Activated T-cell treated with anti-CD3 and anti-CD28 coated beads, Interleukin-2, amount 50 U/mL, for 72 hours (primary cell): ENCODE measurements at places on chromosomes 6 and 20. TPM values are rescaled to one million over a fixed set of nuclear protein-coding genes. Genes with fewer than 3 reads are reported as not detected.

DNA sequence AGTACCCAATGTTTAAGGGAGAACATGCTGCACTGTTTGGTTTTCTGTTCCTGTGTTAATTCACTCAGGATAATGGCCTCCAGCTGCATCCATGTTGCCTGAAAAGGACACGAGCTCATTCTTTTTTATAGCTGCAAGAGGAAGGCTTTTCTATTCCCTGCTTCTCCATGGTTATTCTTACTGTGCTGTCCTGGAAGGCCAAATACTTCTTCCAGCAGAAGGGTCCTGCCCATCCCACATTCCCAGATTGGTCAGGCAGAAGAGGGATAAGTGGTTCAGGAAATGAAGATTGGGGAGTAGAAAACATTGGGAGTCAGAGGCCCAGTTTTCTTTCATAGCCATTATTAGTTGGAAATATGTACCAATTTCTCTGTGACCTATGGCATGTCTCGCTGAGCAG, 122.4 kb downstream of the TCP11 start:
- no peak for DNase-seq

DNA sequence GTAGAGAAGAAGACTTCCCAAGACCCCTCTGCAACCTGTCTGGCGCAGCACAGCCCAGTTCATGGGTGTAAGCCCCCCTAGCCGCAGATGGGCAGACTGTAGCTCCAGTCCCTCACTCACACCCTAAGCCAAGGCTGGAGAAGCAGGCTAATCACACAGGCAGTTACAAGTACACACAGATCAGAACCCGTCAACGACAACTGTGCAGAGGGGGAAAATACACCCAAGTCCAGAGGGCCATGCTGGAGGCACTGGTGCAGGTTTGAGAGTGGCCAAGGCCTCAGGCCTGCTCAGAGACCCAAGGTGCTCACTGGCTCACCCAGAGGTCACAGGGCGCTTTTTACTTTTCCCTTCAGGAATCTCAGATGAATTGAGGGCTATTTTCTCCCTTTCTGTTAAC, 106.1 kb downstream of the NOL4L start:
- no peak for DNase-seq

- peak; percentile 54 for DNase-seq
Observed at GRCh38 chr20:63381781-63382431, 20.8 kb upstream of the CHRNA4 start.

GRCh38 chr20:3473944-3474343, 3.1 kb downstream of the ATRN start:
- DNase-seq, result no peak

The PCSK2 gene
- not detected for total RNA-seq

DNA sequence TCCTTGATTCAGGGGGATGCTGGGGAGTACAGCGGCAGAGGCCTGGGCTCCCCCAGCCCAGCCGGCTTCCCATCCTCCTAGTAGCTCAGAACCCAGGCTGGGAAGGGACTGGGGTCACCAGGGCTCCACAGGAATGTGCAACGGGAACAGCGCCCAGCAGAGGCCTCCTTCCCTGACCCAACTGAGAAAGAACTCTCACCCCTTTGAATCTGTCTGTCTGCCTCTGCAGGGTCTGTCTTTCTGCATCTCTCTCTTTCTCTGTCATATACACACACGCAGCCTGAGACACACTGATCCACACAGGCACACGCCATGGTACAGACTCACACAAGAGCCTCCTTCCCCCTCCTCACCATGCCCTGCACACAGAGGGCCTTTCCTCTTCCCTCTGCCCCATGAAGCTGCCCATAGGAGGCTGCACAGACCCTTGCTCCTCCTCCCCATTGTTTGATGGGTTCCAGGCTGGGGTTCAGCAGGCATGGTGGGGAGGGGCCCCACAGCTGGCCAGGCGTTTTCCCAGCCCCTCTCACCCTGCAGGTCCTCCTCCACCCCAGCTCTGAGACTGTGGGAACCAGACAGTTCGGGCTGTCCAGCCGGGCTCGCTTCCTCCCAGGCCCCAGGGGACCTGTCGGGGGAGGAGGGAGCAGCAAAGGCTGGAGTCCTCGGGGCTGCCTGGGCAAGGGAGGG, 2.8 kb downstream of the FOXS1 start:
- no peak for DNase-seq

- no peak for DNase-seq
Observed at GRCh38 chr6:45854149-45854742, 161.4 kb downstream of the CLIC5 start.

The ADGRF1 gene
- not detected for total RNA-seq

GRCh38 chr20:48702455-48702913, 125.3 kb downstream of the PREX1 start:
- DNase-seq, result no peak

DNA sequence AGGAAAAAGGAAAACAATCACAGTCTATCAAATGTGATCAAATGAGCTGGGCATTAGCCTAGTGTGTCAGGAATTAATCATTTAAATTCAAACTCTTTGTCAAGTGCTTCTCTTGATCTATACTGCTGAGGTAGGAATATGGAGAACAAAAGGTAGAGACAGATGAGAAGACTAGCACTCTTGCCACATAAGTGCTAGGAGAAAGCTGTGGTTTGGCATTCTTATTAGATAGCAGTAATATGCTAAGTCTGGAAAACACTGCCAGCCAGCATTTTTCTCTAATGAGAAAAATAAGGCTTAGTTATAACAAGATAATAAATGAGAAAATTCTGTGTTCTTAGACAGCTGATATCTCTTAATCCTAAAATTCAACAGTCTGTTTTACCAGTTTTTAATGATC, 38.9 kb downstream of the ORC3 start:
- DNase-seq, result no peak

- DNase-seq, result no peak
Observed at GRCh38 chr20:62598761-62599194, 43.5 kb upstream of the SLCO4A1 start.

The TSPYL4 gene
- total RNA-seq, result 12.6 TPM

The DYNLT2 gene
- 1.7 TPM for total RNA-seq

The HAO1 gene
- not detected for total RNA-seq

DNA sequence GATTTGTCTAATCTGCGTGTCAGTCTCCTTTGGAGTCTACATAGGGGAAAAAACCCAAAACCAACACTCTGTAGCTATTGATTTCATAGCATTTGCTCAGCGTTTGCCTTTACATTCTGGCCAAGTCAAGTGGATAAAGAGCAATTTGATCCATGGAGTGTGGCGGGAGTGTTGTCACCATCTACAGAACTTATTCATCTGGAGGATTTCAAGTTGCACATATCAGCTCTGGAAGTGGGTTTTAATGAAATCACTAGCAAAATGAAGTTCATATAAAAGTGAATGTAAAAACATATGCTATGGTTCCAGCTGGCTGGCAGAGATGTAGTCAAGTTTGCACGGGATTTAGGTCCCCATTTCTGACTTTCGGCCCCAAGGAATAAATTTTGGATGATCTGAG, 219.7 kb upstream of the SUPT3H start:
- no peak for DNase-seq

- no peak for DNase-seq
Observed at GRCh38 chr6:25715794-25716193, 38.7 kb upstream of the SLC17A4 start.

DNA sequence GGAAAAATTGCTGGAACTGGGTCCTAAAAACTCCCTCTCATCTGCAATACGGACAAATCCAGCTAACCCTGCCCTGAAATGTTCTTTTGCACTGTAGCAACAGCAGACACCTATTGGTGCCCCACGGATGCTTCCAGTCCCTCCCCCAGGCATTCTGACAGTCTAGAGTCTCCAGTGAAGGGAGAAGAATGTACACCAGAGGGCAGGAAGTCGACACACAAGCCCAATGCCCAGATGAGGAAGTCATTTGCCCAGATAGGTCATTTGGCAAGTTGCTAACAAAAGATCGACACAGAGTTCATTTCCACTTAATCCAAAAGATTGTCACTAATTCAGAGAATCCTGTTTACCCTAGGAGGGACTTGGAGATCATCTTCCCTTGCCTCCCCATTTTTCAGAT, 293.0 kb upstream of the PRDM1 start:
- no peak for DNase-seq

DNA sequence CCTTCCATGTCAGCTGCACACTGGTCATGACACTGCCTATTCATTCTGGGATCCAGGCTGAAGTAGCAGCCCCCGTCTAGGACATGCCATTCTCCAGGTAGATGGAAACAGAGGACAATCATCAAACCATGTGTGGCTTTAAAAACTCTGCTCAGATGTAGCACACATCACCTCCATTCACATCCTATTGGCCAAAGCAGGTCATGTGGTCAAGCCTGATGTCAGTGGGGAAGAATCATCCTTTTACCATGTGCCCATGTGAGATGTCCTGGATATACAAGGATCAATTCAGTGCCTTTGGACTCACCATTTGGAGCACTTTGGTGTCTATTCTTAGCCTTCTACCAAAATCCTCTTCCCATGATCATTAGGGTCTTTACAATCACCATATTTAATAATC, 99.5 kb downstream of the CDC5L start:
- DNase-seq, result no peak

The TSBP1 gene
- total RNA-seq, result not detected

GRCh38 chr6:42820512-42821340, 38.9 kb downstream of the BICRAL start:
- DNase-seq, result no peak

GRCh38 chr20:38109591-38110524, 55.2 kb downstream of the TGM2 start:
- no peak for DNase-seq

DNA sequence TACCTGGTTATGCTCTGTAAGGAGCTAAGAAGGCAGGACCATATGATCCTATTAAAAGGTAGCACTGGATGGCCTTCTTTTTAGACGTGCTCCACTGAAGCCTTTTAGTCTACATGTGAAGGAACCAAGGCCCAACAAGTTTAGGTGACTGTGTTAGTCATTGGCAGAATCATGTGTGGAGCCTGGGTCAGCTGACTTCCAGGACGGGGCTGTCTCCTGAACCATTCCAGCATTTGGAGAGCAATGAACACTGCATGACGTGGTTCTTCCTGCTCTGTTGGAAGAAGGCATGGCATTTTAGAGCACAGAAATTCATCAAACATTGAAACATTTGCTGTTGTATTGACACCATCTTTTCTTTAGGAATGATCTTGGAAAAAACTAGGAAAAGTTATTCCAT, 87.8 kb upstream of the TIAM2 start:
- DNase-seq, result no peak

The PKIG gene
- 10.3 TPM for total RNA-seq

- no peak for DNase-seq
Observed at GRCh38 chr6:119197271-119197670, 118.8 kb upstream of the FAM184A start.

The FAM209A gene
- 2.2 TPM for total RNA-seq

GRCh38 chr20:13644010-13644409, 5.3 kb upstream of the TASP1 start:
- DNase-seq, result no peak

DNA sequence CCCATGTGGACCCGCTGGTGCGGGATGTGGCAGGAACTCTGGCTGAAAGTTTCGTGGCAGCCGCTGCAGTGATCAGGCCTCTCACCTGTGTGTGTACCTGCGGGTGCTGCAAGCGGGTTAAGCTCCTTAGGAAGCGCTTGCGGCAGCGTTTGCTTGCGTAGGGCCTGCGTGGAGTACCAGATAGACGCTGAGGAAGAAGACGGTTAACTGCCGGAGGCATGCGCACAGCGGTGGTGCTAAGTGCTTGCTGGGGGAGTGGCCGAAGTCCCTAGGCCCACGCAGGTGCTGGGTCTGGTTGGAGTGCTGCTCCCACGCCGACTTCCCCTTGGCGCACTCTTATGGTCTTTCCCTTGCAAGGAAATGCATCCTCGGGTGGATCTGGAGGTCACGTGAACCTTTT, 23.0 kb downstream of the ZSCAN31 start:
- no peak for DNase-seq

DNA sequence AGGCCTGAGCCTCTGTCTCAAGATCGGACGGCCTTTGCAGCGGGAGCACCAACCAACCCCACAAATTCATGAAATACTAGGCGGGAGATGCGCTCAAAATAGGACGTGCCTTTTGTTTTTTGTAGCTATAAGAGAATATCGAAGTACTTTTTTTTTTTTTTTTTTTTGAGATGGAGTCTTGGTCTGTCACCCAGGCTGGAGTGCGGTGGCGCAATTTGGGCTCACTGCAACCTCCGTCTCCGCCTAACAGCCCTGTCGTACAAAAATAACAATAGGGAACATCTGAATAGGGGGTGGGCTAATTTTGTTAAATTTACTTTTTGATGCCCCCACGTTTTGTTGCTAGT, 5.9 kb upstream of the TUBB2A start:
- DNase-seq, result no peak

- DNase-seq, result no peak
Observed at GRCh38 chr6:17390276-17390675, 3.1 kb upstream of the CAP2 start.

GRCh38 chr6:159313018-159313417, 143.8 kb downstream of the FNDC1 start:
- no peak for DNase-seq

DNA sequence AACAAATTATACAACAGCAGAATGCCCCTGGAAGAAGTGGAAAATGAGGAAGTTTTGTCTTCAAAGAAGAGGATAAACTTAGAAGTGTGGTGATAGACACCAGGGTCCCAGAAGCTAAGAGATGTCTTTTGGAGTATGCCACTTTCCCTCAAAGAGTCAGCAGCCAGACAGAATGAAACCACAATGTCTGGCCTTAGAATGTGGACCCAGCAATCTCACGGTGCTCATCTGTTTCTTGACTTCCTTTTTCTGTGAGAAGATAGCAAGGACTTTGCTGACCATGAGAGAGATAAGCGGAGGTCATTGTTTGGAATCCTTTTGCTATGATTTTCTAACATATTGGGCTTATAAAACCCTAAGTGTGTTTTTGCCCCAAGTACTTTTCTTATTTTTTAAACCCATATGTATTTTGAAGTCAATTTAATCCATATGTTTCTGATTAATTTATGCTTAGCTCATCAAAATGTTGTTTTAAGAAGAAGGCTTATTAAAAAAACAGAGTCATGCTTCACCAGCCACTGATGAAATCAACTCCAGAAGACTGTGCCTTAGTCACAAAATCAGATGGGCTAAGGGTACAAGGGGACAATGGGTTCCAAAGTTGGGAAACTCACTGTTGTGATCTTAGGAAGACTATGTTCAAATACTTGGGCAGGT, 451.2 kb upstream of the JAG1 start:
- DNase-seq, result no peak

GRCh38 chr6:38836585-38836984, 121.5 kb downstream of the DNAH8 start:
- no peak for DNase-seq

- no peak for DNase-seq
Observed at GRCh38 chr20:44180814-44181213, 6.2 kb downstream of the JPH2 start.

DNA sequence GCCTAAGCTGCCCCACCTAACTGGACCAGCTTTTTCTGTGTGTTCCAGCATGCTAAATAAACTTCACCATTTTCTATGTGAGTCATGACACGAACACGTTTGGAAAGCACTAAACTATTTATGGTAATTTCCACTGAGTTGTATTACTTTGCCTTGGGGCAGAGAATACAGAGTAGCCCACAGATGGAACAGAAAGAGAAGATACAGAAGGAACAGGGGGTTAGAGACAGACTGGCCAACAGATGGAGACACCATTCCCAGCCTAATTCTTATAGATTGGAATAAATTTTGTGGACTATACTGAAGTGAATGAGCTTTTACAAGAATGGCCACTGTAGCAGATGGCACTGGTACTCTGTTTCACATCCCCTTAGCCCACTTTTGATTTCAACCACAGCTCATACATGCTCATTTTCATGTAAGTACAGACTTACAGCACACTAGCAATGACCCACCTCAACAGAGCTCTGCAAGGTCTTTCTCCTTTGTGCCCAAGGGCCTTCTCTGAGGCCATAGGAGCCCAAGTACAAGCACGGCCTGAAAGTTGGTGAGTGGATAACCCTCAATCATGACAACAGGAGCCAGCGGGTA, 13.1 kb upstream of the NT5DC1 start:
- no peak for DNase-seq

- DNase-seq, result no peak
Observed at GRCh38 chr20:16052456-16052855, 520.8 kb downstream of the KIF16B start.
